Hypothalamus (tissue), 51 donors: ENCODE measurements at places on chromosomes 12 and 14.
A peak's percentile ranks its signal among the peaks of the same experiment; 100 is the strongest.

DNA sequence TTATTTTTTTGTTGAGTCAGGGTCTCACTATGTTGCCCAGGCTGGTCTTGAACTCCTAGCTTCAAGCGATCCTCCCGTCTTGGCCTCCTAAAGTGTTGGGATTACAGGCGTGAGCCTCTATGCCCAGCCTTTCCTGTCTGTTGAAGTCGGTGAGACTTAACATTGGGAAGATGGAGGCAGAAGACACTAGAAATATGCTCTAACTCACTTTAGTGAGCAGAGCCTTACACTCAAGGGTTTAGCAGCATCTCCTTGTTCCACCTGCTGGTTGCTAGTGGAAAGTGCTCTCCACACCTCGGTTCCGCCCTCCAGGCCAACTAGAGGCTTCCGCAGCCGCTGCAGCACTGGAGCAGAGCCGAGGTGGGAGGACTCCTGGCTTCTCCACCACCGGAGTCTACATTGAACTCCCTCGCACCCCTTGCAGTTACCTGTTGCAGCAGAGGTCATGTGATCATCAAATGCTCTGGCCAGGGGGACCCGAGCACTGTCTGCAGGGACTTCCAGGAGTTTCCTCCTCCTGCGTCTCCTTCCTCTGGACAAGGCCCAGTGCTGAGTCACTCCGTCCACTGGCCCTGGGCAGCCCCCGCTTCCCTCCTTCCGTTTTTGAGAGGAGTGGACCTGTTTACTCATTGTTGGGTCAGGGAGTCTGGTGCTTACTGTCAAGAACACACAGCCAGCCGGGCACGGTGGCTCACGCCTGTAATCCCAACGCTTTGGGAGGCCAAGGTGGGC is 9.4 kb upstream of the HVCN1 start:
- peak; percentile 40 for DNase-seq

DNA sequence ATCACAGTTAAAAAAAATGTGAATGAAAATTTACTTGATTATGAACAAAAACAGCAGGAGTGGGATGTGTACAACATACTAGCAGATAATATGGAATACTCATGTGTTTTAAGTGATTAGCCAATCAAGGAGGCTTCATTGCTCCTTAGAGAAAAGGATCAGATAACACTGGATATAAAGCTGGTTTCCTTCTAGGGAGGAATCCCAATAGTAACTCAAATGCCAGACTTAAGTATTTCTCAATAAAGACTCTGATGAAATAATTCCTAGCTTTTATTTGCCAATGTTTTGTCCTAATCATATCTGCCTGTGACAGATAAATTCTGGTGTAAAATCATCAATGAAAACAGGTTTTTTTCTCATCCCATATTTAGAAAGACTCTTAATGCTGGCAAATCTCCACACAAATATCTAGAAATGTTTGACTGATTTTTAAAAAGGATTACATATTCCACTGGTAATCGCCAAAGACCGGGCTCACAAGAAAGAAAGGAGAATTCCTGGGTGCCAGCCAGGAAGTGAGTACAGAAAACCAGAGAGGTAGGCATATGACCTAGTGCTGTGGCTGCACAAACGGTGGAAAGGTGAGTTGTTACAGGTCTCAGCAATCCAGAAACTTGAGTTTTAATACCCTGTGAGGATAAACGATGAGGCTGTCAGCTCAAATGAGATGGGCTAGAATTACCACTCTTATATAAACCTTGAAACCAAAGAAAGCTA is 108.6 kb upstream of the TTC7B start:
- no peak for DNase-seq

DNA sequence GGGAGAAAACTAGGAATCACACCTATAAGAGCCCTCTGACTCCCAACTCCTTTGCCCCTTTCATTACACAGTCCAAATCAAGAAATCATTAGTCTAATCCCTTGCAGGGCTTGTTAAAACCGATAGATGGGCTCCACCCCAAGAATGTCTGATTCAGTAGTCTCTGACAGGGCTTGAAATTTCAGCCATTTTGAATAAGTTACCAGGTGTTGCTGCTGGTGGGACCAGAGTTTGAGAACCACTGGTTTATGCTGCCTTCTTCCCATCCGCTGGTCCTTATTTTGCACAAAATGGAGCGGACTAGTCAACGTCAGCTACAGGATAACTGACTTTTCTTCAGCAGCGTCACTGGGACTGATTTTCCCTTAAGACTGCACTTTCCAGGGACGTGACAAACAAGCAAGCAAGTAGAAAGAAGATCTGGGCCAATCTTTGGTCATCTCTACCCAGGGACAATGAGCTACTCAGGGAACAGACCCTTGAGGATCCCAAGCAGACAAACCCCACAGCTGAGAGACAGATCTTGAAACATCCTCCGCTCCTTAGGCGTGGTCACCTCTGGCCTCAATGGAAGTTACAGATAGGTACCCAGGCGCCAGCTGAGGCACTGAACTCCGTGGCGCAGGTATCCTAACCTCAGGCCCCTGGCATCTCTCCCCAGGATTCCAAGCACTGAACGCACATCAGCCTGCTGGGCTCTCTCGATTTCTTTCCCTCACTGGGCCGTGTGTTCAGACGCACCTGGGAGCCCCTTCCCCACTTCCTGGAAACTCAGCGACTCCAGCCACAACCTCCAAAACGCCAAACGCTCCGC is 900 bp downstream of the KCTD10 start:
- no peak for DNase-seq

DNA sequence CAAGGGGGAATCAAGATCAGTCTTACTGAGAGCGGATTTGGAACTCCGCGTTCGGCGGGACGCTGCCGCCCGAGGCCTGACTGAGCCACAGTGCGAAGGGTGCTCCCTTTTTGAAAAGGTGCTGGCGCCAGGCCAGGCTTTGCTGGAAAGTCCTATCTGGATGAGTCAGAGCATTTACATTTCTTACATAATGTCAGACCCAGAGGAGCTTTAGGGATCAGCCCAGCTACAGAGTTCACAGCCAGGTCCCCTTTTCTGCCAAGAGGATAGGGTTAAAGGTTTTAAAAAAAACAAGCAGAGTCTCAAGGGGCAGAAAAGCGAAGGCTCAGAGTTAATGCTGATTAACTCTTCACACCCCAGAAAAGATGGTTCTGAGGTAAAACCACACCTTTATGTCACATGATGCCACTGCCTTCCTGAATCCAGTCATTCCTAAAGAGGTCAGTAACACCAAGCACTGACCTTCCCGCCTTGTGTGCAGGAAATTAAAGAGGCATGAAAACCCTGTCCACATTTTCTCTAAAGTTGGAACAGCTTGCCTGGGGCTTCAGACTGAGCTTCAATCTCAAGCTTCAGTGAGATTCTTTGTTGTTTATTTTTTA is 11.7 kb upstream of the FBXL14 start:
- DNase-seq, result peak; percentile 45

DNA sequence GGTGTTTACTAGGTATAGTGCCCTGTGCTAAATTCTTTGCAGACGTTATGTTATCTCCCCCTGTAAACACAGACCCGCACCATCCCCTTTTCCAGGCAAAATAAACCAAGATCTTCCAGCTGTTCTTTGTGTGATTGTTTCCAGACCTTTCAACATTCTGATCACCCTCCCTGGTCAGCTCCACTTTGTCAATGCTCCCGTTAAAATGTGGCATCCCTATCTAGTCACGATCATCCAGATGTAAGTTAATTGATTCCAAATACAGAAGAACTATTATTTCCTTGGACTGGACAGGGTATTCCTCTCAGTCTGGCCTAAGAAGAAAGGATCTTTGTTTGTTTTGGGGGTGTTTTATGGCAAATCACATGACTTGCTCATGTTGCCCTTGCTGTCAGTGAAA is 127.6 kb upstream of the ARID2 start:
- DNase-seq, result no peak
